ENCODE measurements at places on chromosomes 2 and 18.
A peak's percentile ranks its signal among the peaks of the same experiment; 100 is the strongest.

DNA sequence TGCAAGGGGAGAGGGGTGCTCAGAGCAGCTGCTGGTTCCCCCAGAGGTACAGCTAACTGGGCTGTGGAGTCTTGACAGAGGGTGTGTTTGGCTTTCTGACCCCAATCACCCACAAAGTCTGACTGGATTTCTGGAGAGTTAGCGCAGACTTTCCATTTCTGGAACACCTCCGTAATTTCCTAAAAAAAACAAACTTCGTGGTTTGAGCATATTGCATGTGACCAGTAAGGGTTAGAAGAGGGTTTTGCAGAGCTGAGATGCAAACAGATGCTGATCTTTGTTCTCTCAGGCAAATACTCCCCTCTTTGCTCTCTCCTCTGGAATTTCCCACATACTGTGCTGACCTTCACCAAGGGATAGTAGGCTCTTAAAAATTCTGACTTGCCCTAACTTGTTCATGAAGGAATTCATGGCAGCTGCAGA is 44.5 kb upstream of the TMEM247 start:
- no peak for DNase-seq

DNA sequence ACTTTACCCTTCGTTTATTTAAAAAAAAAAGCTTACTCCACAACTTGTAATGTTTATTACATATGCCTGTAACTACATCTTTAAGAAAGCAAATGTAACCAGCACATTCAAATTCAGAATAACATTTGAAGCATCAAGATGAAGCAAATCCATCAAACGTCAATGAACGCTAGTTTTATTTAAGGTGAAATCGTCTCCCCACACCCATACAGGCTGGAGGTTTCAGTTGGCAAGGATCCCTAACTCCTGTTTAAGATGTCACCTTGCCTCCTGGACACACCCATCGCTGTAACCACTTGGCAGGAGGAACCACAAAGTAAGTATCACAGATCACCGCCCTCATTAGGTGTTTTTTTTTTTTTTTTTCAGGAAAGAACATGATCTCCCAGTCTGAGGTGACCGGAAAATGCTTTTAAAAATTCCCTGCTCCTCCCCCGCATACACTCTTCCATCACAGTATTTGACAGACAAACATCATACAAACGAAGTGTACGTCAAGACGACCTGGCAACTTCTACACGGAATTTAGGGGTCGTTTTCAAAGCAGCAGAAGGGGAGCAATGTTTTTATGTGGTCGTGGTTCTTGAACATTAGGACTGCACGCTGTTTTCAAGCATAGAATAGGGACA is 19.7 kb upstream of the STPG4 start:
- peak; percentile 57 for DNase-seq

DNA sequence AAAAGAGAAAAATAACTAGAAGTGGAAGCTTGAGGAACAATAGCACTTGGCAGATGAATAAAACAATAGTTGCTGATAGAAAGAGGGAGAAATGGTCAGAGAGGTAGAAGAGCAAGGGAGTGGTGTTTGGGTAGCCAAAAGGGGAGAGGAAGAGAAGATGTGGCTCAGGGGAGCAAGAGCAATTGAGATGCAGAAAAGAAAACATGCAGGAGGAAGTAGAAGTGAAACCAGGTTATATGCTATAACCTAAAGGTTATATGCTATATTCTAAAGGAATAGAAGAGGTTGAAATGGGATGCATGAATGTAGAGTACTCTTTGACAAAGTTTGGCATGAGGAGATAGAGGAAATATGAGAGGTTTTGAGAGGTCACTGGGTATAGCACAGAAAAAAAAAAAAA is 759.5 kb downstream of the SATB2 start:
- no peak for DNase-seq

GRCh38 chr18:63578357-63578958 is 8.7 kb upstream of the SERPINB13 start:
- DNase-seq = peak; percentile 6

DNA sequence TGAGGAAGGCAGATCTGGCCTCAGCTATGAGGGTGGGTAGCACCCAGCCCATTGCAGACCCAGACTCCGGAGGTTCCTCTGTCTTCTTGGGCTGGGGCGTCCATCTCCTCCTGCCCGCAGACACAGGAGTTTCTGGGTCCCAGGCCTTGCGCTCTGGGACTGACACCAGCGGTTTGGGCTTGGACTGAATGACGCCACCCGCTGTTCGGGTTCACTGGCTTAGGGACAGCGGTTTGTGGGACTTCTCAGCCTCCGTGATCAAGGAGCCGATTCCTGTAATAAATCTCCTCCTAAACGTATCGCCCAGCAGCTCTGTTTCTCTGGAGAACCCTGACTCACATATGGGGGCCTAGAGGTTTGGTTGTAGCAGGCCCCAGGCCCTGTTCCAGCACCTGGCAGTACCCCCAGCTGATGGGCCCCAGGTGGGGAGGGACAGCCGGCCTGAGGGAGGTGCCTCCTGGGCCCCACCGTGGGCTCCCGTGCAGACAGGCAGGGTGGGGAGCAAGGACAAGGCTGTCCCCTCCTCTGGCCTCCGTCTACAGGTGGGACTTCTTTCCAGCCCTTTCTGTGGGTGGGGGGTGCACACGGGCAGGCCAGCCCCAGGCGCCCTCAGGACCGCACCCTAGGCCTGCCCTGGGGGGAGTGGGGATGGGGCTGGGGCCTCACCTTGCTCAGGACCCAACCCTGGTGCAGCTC is 4.5 kb upstream of the AQP12A start:
- DNase-seq = no peak

All from CD4-positive, alpha-beta T cell treated with Interleukin-10 for 1 hour (primary cell).